OCI-LY7 (cell line): ENCODE measurements at places on chromosomes 12 and 14.

- no peak for DNase-seq
These were observed 520.8 kb downstream of the FLRT2 start for GRCh38 chr14:86050757-86051156.

DNA sequence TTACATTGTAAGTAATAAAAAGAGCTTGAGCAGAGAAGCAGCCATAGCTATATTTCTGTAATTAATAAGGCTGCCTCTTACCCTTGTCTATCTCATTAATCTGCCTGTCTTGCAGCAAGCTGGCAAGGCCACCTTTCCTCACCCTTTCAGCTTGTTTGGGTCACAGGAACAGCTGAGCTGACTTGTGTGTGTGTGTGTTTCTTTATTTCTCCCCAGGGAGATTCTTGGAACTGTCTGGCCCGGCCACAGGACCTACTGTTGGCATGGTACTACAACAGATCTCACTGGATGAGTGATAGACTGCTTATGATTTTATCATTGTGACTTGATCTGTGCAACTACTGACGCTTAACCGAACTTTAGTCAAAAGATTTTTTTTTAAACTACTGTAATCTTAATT is 213.7 kb downstream of the SLC2A13 start:
- DNase-seq: no peak

DNA sequence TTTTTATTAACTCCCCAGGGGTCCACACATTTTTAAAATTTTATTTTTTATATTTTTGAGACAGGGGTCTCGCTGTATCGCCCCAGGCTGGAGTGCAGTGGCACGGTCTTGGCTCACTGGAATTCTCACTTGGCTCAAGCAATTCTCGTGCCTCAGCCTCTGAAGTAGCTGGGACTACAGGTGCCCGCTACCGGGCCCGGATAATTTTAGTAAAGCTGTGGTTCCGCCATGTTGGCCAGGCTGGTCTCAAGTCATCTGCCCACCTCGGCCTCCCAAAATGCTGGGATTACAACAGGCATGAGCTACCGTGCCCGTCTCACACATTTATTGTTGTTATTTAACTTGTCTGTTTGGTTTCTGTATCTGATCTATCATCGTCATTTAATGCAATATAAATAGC is 307.4 kb downstream of the TMTC2 start:
- no peak for DNase-seq

DNA sequence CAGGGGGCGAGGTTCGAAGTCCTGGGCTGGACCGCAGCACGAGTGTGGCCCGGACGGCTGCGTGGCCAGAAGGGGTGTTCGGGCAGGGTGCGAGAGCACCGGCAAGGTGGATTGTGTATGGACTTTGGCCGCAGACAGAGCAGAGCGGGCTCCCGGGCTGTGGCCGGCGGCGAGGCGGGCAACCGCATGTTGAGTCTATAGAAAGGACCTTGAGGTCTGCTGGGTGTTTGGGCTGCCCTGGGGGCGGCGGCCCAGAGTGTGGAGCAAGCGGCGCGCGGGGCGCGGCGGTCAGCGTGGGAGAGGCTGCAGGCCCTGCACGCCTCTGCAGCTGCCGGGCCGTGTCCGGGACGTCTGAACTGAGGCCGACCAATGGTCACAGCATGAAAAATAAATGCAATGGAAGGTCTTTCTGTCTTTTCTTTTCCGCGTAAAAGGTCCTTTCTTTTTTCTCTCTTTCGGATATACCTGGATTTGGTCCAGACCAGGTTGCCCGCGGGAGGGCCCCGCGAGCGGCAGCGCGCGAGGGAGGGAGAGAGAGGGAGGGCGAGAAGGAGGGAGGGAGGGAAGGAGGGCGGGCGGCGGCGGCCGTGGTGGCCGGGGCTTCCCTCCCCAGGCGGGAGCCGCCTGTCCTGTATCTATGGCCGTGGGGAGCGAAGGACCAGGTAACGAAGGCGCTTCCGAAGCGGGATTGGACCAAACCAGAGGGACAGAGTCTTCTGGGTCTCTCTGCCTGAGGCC is 5.5 kb upstream of the HOXC9 start:
- no peak for DNase-seq

DNA sequence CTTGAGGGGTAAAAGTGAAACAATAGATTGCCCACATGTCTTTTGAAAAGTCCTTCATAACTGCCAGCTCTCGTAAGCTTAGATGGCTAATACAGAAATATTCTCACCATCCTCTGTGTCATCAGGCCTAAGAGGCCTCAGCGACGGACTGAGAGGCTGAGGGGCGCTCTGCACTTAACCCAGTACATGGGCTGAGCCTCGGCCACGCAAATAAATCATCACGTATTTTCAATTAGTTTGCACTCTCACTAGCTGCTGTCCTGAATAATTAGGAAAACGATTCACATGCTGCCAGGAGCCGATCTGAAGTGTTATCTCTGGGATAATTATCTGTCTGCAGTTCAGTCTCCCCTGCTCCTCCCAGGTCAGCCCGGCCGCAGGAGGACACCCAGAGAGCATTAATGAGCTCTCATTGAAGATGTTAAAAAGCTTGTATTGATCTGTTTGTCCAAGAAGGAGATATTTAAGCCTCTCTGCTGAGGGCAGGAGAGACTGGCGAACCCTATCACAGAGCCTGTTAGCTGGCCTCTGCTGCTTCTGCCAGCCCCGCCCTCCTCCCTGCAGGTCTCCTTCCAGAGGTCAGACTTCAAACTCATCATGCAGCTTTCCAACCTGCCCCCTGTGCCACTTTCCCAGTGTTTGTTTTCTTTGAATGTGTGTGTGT is 1051.3 kb downstream of the VRK1 start:
- no peak for DNase-seq
